ENCODE measurements at places on chromosomes 7 and 10.

DNA sequence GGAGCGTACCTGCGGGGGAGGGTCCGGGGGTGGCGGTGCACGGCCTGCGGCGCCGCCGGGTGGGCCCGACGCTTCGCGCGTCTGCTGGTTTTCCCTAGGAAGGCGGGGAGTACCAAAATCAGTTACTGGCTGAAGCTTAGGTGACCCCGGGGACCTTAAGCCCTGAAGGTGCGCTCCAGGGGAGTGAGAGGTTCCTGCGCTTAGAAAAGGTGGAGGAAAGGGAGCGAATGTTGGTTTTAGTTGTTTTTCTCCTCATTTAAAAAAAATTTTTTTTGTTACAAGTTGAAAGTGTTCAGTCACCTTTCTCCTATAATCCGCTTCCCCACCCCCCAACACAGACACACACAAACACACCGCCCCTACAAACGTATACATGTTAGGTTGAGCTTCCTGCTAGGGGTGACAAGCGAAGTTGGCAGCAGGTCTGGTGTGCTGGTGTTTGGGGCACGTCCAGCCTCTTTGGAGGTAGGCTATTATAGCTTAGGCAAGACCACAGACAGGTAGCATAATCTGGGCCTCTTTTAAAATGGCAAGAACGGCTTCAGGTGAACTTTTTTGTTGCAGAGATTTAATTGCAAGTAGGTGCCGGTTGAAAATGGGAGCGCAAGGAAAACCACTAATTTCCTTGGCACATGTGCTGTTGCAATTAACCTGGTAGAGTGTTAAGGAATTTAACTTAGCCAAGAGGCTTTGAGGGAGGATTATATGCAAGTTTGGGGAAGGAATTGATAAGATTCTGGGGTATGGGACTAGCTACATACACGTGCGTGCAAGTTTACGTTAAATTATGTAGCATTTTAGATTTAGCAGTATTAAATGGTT lies 945 bp downstream of the ADD3 start:
- DNase-seq: no peak

- DNase-seq: no peak
Observed at GRCh38 chr10:109957092-109957797, 33.9 kb upstream of the XPNPEP1 start.

DNA sequence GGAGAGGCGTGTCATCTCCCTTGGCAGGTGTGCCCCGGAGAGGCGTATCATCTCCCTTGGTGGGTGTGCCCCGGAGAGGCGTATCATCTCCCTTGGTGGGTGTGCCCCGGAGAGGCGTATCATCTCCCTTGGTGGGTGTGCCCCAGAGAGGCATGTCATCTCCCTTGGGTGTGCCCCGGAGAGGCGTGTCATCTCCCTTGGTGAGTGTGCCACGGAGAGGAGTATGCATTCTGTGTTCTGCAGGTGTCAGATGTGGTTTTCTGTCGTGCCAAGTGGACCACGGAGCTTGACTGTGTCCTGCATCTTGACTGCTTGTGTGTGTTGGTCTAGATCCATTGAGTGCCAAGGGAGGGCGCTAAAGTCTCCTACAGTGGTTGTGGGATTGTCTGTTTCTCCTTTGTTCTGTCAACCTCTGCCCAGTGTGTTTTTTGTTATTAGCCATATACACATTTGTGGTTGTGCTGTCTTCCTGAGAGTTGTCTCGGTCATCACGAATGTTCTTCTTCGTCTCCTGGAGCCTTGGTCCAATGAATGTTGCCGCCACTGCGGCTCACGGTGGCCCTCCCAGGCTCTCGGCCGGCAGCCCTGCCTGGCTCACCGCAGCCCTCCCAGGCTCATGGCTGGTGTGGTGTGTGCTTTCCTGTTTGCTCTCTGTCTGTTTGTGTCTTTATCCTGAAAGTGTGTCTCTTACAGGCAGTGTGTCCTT lies 96.8 kb downstream of the INPP5A start:
- DNase-seq: no peak

- DNase-seq: no peak
Observed at GRCh38 chr7:11858026-11858425, 26.0 kb upstream of the THSD7A start.

GRCh38 chr10:119377451-119377957 lies 165.0 kb downstream of the RGS10 start:
- DNase-seq: no peak

- DNase-seq: no peak
Observed at GRCh38 chr7:29965030-29965429, 24.6 kb downstream of the SCRN1 start.

GRCh38 chr7:150983893-150984368 lies 5.8 kb upstream of the KCNH2 start:
- no peak for DNase-seq

DNA sequence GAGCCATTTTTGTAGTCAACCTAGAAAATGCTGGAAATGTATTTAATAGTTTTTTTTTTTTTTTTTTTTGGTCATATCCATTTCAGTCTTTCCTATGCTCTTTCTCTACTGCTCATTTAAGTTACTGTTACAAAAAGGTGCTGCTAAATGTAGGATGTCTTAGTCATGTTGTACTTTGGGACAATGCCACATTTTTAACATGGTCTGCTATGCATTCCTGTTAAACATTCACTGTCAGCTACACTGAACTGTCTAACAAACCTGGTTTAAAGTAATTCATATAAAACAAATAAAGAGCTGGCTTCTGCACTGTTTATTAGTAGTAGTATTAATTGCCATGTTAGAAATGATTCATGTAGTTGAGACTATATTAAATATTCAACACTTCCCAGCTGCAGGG lies 108.6 kb downstream of the NSUN6 start:
- peak; percentile 68 for DNase-seq

DNA sequence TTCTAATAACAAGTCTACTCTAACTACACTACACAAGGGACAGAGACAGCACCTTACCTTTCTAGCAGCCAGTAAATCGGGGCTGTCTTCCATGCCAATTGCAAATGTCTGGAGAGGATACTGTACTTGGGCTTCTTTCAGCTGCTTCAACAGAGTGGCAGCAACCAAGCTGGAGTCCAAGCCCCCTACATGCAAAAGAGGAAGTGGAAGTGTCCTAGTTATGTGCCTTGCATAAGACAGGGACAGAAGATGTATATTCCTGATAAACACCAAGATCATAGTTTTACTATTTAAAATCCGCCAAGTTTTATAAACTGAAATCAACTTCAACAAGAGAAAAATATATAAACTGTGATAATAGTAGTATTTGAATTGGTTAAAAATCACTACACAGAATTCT lies 14.0 kb downstream of the ASNS start:
- DNase-seq: no peak

- DNase-seq: no peak
Observed at GRCh38 chr10:27998178-27998953, 513 bp downstream of the ODAD2 start.

DNA sequence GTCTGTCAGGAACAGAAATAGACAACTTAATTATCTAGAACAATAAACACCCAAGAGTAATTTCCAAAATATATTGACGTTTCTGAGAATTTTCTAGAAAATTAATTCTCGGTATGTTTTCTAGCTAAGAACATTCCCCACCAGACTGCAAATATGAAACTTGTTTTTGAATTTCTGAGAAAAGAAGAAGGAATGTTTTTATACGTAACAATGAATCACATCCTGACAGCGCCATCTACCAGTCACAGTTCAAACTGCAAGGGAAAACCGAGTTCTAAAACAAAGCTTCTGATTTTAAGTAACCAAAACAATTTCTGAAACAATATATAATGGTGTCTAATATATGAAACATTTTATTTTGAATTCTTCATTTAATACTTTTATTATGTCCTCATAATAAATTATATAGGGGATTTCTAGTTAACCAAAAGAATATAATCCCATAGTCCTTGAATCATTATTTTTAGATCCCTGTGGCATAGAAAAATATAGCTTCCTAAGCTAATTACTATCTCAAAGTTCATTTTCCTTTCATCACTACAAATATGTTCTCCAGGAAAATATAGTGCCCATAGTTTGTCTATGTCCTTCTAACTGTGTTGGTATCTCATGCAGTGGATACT lies 34.5 kb upstream of the MEOX2 start:
- DNase-seq: peak; percentile 11

DNA sequence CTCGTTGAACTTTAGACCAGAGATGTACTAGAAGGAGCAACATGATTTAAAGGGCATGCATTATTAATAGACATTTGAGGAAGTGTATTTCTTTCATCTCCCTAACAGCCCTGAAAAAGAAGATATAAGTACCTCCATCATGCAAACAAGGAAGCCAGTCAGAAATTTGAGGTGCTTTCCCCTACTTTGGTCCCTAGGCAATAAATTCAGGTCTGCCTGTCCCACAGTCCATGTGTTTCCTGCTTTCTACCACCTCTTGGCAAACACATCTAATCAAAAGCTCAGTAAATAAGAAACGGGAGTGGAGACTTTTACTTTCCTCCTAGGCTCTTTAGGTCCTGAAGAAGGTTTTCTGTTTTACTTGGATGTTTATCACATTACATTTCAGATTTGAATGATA lies 5.2 kb upstream of the SEMA3C start:
- no peak for DNase-seq

DNA sequence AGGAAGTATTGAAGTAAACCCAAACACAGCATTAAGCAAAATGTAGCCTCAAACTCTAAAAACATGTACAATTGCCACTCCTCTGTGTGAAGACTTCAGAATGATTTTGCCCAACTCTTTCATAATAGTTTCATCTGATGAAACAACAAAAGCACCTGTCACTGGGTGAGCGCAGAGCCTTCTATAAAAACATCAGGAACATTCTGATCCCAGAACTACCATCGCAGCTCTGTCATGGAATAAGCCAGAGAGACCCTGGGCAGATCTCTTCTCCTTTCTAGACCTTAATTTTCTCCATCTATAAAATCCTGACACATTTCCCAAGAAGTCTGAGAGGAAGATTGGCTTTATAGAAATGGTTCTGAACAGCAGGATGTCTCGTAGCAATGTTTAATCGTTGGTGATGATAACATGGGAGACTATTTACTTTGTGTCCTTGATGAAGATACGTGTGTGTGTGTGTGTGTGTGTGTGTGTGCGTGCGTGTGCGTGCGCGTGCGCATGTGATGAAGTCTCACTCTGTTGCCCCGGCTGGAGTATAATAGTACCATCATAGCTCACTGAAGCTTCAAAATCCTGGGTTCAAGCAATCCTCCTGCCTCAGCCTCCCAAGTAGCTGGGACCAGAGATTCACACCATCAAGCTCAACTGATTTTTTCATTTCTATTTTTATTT lies 198.0 kb downstream of the KIAA1217 start:
- DNase-seq: no peak

GRCh38 chr7:150896562-150897209 lies 44.4 kb downstream of the AOC1 start:
- DNase-seq: no peak

- DNase-seq: no peak
Observed at GRCh38 chr10:15364001-15364400, 7.1 kb downstream of the FAM171A1 start.

DNA sequence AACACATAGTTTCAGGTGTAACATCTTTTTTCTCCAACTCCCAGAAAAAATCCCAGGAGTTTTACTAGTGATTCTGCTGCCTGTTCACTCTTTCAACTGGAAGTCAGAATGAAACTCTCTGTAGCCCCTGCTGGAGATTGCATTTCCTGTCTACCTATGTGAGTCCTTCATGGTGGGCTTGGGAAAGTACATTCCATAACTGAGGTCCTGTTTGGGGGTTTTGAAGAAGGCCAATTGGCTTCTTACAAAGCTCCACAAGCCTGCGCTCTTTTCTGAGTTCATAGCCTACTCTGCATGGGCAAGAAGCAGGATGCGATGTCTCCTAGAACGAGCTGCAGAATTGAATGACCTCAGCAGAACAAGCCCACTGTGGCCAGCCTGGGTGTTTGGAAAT lies 86.7 kb downstream of the LYZL2 start:
- no peak for DNase-seq

DNA sequence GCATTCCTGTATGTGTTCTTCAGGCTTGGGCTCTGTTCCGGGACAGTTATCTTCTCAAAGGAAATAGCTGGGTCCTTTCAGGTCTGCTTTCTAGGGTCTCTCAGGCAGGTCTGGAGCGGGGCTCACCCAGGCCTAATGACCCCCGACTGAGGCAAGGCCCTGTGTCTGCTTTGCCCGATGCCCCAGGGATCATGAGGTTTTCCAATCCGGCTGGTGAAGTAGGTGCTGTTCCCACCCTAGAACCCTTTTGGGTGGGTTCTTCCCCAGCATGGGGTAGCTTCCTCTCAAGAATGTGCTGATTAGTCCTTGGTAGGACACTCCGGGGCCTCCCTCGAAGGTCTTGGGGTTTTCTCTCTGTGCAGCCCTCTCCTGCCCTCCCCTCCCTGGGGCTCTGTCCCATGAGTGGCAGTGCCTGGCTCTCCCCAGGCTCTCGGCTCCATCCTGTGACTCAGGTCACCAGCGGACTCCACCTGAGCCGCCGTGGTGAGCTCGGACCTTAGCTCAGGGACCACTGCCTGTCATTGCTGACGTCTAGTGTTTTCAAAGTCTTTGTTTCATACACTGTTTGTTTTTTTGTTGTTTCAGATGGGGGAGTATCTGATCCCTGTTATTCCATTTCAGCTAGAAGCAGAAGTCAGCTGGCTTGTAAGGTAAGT lies 71.0 kb upstream of the NKX6-2 start:
- DNase-seq: no peak
